ENCODE measurements at places on chromosomes 7 and 10.

DNA sequence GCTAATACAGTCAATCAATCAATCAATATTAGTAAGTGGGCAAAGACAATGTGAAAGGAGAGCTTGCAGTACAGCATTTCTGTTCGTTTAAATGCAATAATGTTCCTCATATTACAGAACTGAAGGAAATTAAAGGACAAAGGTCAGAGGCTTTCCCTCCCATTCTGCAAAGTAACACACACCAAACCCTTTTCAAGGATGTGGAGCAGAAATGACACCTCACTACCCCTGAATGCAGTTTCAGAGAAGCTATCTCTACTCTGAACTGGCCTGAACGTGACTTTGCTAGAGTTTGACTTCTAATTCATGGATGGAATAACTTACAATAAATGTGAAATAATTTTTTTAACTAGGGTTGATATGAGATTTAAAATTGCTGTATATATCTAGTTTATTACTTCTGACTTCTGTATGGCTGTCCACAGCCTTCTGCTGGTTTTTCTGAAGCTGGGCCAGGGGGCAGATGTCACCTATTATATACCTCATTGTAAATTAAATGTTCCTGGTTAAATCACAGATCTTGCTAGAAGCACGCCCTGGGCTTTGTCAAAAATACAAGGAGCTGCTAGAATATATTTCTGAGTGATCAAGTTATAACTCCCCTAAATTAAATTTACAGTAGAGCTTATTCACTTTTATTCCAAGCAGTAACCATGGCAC is 156.9 kb upstream of the C7orf33 start:
- DNase-seq: no peak

- no peak for DNase-seq
Observed at GRCh38 chr7:13179775-13180523, 492.5 kb downstream of the ARL4A start.

- DNase-seq: no peak
Observed at GRCh38 chr7:17863809-17864143, 76.5 kb downstream of the SNX13 start.

- DNase-seq: no peak
Observed at GRCh38 chr10:117341061-117341460, 34.2 kb downstream of the PDZD8 start.

DNA sequence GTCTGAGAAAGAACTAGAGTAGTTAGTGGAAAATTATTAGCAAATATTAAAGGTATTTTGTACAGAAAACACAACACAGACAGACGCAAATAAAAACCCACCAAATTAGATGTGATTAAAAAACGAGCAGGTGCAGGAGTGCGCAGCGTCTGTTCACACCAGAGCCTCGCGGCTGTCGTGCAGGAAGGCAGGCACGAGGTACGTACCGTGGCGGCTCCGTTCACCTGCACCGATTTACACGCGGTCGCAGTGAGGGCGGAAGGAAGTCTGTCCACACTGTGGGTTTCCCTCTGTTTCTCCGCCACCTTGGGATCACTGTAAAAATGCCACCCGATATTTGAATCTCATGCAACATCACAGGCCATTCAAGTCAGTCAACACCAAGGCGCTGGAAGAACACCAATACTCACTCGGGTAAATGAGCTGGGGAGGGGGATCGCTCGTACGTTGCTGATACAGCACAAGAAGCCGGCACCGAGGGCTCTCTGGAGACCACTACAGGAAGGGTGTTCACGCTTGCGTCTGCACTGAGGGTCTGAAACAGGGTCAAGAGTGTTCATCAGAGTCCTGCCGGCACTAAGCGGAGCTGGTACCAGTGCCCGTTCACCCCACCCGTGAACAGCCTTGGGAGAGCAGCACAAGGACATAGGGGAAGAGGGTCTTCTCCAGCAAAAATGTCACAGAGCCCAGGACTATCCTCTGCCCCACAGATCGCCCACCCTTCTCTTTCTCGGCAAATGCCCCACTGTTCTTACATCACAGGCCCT is 116.8 kb downstream of the LARP4B start:
- DNase-seq: no peak

- DNase-seq: no peak
Observed at GRCh38 chr10:29479081-29479925, 155.5 kb downstream of the SVIL start.

GRCh38 chr7:77200542-77200941 is 923 bp upstream of the FGL2 start:
- DNase-seq: no peak

- no peak for DNase-seq
Observed at GRCh38 chr7:2445047-2445446, 31.2 kb downstream of the GRIFIN start.

DNA sequence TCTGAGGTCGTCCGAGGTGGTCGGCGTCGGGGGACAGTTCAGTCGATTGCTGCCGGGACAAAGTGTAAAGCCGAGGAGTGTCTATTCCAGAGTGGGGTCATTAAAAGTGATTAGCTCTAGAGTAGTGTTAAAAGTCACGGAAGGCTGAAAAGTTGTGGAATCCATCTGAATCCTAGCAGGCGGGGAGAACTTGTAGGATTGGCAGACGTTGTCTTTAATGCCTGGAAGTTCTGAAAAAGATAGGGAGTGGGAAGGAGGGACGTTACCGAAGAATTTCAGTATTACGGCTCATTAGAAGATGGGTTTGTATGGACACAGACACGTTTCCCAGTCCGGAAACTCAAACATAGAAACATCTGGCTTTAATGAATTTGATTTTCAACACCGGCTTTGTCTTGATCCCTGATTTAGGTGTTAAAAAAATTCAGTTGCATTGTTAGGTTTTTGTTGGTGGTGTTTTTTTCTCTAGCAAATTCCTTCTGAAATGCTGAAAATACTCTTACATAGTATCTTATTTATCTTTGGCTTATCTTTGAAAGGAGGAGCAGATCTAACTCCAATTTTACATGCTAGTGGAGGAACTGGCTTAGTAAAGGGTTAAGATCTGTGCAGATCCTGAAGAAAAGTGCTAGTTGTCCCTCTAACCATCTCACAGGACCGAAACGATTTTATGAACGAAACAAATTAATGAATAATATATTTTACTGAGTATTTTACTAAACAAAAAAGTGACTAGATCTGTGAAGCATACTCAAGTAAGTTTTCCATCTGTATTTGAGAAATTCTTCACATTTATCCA is 900 bp downstream of the MKLN1 start:
- DNase-seq: peak; percentile 32

GRCh38 chr10:103276251-103276895 is 565 bp upstream of the INA start:
- no peak for DNase-seq

All from RKO (cell line).